ENCODE measurements at places on chromosomes 1 and 21.

- no peak for DNase-seq
Measured at GRCh38 chr21:15219039-15219438, 154.2 kb upstream of the NRIP1 start.

GRCh38 chr1:48693180-48693579 is 83.5 kb downstream of the BEND5 start:
- no peak for DNase-seq

DNA sequence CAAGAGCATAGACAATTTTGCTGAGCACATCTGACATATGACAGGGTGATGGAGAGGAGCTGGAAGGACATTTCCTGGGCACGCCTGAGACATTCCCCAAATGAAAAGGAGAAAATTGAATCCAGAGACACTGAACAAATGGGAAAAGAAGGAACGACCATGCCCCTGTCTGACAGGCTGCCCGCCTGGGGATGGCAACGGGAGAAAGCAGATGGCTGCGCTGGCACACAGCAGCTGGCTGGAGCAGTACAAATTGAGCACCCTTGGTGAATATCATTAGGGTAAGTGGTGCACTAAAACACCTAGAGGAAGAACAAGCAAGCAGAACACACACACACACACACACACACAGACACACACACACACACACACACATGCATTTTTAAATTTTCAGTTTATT is 174.3 kb upstream of the DUSP10 start:
- no peak for DNase-seq

DNA sequence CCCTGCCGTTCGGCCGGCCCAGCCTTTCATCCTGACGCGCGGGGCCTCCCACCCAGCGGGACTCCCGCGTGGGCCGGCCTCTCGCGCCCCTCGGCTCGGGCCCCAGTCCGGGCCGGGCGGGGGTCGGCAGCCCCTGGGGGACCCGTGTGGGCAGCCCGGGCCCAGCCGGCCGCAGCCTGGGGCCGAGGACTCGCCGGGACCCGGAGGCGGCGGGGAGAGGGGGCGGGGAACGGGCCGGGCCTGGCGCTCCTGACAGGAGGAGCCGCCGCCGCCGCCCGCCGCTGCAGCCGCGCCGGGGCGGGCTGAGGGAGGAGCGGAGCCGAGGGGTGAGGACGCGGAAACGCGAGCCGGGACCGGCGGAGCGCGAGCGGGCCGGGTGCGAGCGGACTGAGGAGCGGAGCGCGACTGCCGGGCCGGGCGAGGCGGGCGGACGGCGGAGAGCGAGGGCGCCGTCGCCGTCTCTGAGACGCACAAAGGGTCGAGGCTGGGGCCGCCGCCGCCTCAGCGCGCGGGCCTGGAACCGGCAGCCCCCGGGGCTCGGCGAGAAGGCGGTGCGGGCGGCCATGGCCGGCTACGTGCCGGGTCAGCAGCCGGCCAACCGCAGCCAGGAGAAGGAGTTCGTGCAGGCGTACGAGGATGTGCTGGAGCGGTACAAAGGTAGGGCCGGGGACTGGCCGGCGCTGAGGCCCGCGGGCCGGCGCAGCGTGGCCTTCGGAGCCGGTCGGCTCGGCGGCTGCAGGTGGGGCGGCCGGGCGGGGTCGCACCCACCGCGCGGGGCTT is 79.1 kb downstream of the NDUFS5 start:
- DNase-seq = peak; percentile 74
